ENCODE measurements at places on chromosomes 12 and 14.

GRCh38 chr12:68403711-68404110, 71.5 kb upstream of the MDM1 start:
- no peak for DNase-seq

GRCh38 chr14:68627868-68628604, 164.8 kb downstream of the ZFP36L1 start:
- peak; percentile 70 for DNase-seq

GRCh38 chr12:122917507-122918121, 21.7 kb upstream of the VPS37B start:
- DNase-seq = no peak

- DNase-seq = no peak
Measured at GRCh38 chr12:30994274-30994673, 67.7 kb downstream of the TSPAN11 start.

DNA sequence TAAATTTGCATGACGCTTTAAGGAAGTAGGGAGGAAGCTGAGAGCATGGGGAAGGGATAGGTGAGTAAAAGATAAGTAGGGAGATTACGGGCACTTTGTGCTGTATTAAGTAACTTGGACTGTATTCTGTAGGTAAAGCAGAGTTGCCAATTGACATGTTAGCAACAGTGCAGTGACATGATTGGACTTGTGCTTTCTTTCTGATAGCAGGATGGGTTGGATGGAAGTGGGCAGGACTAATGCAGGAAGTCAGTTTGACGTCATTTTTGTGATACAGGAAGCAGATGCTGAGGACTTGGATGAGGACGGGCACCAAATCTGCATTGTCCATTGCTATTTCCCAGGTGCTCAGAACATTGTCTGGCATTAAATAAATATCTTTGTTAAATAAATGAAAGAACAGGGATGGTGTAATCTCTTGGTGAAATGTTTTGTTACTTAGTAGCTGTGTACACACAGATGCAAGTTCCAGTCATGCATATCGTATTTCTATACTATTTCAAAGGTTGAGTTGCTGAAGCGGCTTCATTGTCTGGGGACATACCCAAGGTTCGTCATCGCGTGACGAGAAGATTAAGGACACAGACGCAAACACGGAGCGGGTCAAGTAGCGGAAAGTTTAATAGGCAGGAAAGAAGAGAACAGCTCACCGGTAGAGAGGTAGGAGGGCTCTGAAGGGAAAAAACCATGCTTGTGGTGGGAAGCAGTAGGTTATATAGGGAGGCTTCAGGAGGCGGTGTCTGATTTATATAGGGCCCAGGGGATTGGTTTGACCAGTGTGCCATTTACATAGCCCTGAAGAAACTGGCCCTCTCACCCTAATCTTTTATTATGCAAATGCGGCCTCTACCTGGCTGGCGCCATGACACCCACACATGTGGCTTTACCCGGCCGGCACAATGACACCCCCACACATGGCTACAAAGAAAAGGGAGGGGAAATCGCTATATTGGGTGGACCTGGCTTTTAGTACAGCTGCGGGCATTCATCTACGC, 30.7 kb downstream of the GUCY2C start:
- DNase-seq = no peak

- DNase-seq = no peak
Measured at GRCh38 chr12:82746668-82747067, 60.0 kb downstream of the TMTC2 start.

GRCh38 chr14:89477391-89477790, 60.4 kb upstream of the FOXN3 start:
- no peak for DNase-seq

- DNase-seq = no peak
Measured at GRCh38 chr12:76259106-76259505, 89.1 kb downstream of the BBS10 start.

- DNase-seq = no peak
Measured at GRCh38 chr14:68627050-68627867, 165.6 kb downstream of the ZFP36L1 start.

DNA sequence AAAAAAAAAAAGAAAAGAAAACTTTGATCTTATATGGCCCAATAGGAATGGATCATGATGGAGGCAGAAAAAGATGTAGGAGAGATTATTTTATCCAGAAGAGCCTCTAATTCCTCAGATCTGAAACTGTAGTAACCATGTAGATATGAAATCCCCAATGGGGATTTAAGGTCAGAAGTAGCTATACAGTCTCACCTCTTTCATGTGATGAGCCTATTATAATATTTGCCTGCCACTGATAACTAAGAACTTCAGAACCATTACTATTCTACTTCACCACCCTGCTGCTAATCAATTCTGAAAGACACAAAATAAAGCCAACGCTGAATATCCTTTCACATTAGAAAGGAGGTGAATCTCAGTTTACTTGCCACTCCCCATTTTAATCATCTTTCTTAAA, 29.3 kb downstream of the BAZ1A start:
- DNase-seq = no peak

DNA sequence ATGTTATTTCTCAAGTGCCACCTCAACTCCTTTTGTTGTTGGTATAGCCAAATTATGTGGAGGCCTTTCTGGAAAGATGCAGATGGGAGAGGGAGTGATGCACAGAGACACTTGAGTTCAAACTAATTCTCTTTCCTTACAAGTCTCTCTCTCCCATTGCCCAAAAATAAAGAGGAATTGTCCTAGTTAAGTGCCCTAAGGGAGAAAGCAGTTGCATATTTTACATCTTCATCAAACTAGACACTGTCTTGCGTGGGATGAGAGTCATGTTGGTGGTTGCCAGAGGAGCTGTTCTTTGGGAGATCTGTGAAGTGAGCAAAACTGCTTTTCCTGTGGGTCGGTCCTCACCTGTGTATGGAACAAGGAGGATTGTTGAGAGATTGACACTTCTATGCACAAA, 72.2 kb downstream of the EP400 start:
- DNase-seq = no peak

GRCh38 chr12:3197131-3197818, 120.1 kb downstream of the TSPAN9 start:
- DNase-seq = no peak

- no peak for DNase-seq
Measured at GRCh38 chr14:94113073-94113472, 2.5 kb downstream of the IFI27 start.

DNA sequence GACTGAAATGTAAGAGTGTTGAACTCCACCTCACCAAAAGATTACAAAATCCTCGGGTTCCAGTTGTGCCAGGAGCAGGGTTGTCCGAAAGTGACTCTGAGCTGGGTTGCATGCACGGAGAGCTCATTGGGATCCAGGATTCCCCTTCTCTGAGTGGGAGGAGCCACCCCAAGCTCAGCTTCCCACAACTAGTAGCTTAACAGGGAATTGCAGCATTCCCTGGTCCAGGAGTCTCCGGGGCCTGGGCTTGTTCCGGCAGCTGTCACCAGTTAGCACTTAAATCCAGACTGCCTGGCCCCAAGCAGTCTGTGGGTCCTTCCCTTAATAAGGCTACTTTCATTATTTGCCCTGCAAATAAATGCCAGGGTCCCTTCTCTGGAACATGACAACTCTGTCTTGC, 50.1 kb downstream of the CD9 start:
- no peak for DNase-seq

DNA sequence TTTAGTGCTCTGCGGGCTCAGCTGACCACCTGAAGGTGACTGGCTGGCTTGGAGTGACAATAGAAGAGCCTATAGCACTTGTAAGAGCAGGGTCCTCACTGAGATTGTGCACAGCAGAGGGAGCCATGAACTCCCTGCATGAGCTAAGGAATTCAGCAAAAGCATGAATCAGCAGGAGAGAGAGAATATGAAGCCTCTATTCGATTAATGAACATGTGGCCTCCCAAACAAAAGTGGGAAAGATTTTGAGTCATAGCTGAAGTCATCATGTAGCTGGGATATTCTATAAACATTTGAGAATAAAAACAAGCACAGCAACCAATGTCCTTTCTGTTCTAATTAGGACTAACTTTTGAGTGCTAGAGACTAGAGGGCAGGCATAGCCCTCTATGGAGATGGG, 626.6 kb downstream of the DIO2 start:
- DNase-seq = no peak

- DNase-seq = no peak
Measured at GRCh38 chr12:31737345-31737744, 8.5 kb upstream of the AMN1 start.

GRCh38 chr12:15293731-15294130, 28.6 kb upstream of the PTPRO start:
- no peak for DNase-seq

DNA sequence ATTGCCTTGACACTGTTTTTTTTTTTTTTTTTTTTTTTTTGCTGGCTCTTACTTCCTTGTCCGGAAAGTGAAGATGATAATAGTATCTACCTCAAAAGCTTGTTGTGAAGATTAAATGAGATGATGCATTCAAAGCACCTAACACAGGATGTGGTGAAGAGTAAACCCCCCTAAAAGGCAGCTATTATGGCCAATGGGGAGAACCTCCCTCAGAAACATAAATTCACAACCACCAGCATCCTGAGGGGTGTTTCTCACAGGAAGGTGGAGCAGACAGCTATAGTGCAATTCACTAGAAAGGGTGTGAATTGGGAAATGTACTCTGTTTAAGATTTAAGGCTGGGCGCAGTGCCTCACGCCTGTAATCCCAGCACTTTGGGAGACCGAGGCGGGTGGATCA, 85.4 kb upstream of the CRY1 start:
- DNase-seq = no peak

DNA sequence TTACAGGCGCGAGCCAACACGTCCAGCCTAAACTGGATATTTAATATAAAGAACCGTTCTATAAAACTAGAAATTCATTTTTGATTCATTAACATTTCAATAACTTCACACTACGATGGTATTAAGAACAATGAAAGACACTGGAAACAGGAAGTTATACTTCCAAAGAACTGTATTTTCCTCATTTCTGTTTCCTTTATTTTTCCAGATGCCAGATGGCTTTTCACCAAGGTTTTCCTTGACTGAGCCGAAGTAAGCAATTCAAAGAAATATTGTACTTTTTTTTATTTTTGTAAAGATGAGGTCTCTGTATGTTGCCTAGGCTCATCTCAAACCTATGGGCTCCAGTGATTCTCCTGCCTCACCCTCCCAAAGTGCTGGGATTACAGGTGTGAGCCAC, 28.2 kb downstream of the EEA1 start:
- DNase-seq = no peak

DNA sequence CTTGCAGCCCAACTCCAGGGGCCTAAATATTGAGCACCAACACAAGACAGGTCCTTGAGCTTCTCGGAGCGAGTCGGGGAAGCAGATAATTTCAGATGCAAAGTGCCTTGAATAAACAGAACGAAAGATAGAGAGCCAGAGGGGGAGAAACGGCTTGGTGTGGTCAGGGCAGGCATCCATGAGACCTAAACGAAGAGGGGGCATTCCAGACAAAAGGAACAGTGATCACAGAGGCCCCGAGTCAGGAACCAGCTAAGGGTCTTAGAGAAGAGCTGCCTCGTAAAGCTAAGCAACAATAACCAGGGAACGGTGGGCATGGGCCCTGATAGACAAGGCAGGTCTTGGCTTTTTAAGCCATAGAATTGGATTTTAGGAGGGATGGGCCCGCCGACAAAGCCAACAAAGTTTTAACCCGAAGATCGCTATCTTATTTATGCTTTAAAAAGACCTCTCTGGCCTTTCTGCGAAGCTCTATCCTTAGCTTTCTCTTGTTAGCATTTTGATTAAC, 421 bp upstream of the ACADS start:
- DNase-seq = no peak

DNA sequence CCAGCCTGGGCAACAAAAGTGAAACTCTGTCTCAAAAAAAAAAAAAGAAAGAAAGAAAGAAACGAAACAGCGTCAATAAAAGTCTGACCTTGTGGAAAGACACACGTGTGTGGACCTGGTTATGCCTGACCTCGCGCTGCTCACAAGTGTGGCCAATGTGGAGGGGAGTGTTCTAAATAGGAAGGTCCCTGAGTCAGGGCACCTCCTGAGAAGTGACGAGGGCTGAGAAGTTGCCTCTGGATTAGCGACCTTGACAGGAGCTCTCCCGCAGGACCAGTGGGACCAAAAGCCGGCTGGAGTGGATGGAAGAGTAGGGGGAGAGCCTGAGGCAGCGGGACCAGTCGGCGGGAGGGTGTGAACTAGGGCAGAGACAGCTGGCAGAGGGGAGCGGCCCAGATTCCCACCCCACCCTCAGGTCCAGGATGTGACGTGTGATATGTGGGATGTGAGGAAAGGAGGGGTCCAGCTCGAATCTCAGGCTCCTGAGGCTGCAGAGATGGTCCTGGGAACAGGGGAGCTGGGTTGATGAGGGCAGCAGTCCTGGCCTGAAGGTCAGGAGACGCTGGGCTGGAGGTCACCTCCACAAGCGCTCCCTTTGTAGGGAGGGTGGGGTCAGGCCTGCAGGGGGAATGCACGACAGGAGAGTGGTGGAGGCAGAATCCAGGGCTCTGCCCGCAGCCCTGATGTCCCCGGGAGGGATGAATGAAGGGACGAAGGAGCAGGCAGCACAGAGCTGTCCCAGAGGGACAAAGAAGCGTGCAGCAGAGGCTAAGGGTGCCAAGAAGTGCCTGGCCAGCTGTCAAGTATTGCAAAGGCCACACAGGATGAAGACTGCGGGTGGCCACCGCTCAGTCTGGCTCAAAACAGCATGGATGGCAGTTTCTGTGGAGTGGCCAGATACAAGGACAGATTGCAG, 24.8 kb upstream of the GPR68 start:
- DNase-seq = no peak

DNA sequence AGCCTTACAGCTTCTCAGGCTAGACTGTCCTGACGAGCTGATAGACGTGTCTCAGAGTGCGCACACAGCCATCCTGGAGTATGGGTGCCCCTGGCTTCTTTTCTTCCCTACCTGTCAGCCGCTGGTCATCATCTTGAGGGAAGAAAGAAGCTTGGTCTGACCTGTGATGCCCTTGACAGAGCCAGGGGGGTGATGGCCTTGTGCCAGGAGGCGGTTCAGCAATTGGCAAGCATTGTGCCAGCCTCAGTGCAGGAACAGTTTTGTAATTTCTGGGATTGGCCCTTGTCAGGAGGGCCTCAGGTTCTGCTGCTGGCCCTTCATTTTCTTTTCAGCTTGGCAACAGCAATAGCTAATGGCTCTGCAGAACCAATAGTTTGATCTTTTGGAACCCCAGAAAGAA, 80.1 kb downstream of the ADCK1 start:
- DNase-seq = no peak
